WTC11 (cell line): ENCODE measurements at places on chromosomes 4 and X.
A peak's percentile ranks its signal among the peaks of the same experiment; 100 is the strongest.

DNA sequence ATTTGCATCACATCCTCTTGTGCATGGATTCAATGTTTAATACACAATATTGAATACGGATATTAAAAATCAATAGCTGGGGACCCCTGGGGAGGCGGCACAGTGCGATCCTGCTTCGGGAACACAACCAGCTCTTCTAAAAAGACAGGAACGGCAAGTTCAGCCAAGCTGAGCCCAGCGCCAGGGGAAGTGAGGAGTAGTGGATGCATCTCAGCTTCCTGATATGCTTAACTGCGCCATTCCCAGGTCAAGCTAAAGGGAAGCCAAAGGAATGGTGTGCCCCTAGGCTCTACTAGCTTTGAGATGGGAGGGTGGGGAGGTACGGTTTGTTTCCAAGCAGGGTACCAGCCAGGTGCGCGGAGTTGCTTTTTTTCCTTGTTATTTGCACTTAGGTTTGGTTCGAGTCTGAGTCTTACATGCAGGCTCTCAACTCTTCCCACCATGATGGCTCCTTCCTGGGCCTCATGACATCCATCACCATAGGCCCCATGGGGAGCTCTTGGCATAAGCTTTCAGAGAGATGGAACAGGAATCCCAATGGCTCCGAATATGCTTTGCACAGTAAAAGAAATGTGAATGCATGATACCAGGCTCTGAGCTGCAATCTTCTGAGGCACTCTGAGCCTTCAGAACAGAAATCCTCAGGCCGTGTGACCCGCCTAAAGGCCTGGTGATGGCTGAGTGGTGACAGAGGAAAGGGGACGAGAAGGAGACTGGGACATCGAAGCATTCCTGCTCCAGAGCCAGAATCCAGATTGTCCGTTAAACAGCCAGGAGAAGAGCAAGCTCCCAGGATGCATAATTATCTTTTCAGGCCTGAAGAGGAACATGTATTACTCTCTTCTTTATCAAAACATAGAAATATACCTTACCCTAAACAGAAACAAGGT lies 51.8 kb upstream of the BCOR start:
- no peak for DNase-seq

DNA sequence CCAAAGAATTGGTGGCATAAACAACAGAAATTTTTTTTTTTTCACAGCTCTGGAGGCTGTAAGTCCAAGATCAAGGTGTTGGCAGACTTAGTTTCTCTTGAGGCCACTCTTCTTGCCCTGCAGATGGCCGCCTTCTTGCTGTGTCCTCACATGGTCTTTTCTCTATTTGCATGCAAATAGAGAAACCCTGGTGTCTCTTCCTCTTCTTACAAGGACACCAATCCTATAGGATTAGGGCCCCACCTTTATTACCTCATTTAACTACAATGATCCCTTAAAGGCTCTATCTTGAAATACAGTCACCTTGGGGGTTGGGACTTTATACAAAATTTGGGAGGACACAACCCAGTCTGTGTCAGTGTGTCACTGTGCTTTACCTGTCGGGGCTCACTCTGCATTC lies 175.4 kb upstream of the PGRMC2 start:
- DNase-seq = no peak

DNA sequence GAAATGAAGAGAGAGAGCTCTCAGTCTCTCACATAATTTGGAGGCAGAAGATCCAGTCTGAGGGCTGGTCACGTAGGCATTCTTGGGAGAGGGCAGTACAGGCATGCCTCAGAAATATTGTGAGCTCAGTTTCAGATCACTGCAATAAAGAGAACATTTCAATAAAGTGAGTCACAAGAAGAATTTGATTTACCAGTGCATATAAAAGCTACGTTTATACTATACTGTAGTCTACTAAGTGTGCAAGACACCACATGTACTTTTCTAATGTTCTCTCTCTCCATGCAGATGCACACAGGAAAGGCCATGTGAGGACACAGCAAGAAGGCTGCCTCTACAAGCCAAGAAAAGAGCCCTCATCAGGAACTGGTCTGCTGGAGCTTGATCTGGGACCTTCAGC lies 583.5 kb upstream of the FAT1 start:
- no peak for DNase-seq

- peak; percentile 85 for DNase-seq
Observed at GRCh38 chrX:107654872-107655761, 26.8 kb downstream of the PRPS1 start.
